Pulmonary artery endothelial cell (primary cell): ENCODE measurements at places on chromosomes 3 and 15.

GRCh38 chr3:40317061-40317855 is 7.8 kb downstream of the EIF1B start:
- DNase-seq: peak; percentile 45

GRCh38 chr3:139935866-139936817 is 1.2 kb downstream of the CLSTN2 start:
- no peak for DNase-seq

DNA sequence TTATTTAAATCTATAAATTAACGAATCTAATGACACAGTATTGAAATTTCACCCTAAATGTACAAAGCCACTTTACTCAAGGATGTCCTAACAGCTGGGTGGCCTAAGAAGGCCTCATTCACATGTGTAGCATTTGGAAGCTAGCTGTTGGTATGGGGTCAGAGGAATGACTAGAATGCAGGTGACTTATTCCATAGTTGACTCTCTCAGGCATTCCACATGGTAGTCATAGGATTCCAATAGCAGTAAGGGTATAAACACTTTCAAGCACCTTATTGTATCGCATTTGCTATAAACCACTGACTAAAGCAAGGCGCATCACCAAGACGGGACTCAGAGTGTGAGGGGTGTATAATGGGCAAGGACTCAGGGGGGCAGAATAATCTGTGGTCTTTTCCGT is 294.8 kb upstream of the EPHA3 start:
- DNase-seq: no peak

GRCh38 chr3:144148356-144148755 is 176.7 kb downstream of the DIPK2A start:
- DNase-seq: no peak

GRCh38 chr3:71625676-71626075 is 42.1 kb upstream of the FOXP1 start:
- DNase-seq: no peak

DNA sequence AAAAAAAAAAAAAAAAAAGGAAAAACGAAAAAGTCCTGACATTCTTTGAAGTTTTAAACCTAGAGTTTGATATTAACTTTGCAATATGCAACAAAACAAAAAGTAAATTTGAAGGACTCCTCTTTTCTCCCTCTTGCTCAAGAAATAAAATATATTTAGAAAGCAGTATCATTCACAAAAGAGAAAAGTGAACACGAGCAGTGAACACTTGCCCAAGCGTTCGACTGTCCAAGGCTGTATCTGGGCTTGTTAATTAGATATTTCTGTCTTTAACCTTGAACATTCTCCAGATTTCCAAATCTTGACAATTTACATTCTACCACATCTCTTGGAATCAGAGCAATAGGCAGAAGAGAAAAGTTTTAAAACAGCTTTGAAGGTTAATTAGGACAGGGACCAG is 357.7 kb downstream of the TIGIT start:
- DNase-seq: no peak
